ENCODE measurements at places on chromosomes 4 and X.

GRCh38 chrX:12790885-12791256 lies 341 bp upstream of the PRPS2 start:
- no peak for DNase-seq

GRCh38 chrX:40073439-40074054 lies 24.2 kb downstream of the BCOR start:
- no peak for DNase-seq

DNA sequence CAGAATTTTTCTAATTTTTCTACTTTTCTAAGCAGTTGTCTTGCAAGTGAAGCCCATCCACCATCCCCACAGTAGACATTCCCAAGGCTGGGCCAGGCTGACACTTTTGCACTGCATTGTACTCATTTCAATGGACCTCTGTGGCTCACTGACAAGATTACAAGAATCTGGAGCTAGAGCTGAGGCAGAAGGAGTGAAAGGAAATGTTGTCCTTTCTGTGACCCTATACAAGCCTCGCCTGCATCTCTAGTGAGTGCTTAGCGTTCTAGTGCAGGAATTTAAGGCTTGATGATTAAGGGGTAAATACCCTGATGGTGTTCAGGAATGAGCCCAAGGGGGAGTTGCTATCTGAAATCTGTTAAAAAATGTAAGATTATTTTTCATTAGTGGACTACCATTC lies 6.3 kb downstream of the MAGED1 start:
- DNase-seq: no peak

GRCh38 chr4:113828702-113829101 lies 67.2 kb upstream of the CAMK2D start:
- DNase-seq: no peak

DNA sequence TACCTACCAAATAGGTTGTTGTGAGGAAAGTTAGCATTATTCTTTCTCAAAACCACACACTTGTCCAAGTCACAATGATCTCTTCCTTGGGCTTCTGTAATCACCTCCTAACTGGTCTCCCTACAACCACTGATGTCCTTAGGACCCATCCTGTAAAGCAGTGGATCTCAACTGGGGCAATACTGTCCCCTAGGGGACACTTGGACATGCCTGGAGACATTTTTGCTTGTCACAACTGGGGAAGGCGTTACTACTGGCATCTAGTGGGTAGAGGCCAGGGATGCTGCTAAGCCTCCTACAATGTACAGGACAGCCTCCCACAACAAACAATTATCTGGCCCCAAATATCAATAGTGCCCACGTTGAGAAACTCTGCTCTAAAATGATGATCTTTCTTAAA lies 118.7 kb upstream of the AP1S2 start:
- no peak for DNase-seq

GRCh38 chrX:7154041-7154597 lies 6.2 kb upstream of the PUDP start:
- DNase-seq: no peak

- DNase-seq: peak; percentile 87
Measured at GRCh38 chrX:989959-990510, 222.4 kb downstream of the CRLF2 start.

GRCh38 chrX:48703228-48703627 lies 6.7 kb downstream of the SUV39H1 start:
- no peak for DNase-seq

DNA sequence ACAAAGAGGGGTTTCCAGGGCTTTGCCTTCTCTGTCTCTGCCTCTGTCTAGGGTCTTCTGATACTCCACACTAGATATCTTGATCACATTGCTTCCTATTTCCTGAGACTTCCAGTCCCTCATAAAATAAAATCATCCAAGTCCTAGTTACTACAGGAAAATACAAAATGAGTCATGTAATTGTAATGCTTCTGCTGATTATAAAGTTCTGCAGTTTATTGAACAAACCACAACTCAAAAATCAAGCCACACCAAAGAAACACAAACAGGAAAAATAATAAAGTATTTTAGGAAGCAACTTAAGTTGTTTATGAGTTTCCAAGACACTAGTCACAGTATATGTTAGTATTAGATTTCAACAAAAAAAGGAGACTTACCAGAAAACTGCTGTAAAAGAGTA lies 695.1 kb upstream of the GALNTL6 start:
- no peak for DNase-seq

DNA sequence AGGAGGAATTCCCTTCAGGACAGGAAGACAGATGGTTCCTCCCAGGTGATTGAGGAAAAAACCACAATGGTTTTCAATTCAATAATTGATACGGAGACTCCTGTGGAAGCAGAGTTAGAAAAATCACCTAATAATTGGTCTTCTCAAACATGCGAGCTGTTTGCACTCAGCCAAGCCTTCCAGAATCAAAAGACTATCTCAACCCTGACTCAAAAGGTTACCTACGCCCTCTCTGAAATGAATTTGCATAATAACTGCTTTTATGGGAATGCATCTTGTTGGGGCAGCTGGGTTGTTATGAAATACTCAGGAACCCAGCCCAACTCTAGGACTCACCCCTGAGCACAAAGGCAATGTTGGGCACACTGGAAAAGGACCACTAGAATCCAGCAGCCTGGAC lies 66.9 kb upstream of the ARSJ start:
- DNase-seq: no peak

DNA sequence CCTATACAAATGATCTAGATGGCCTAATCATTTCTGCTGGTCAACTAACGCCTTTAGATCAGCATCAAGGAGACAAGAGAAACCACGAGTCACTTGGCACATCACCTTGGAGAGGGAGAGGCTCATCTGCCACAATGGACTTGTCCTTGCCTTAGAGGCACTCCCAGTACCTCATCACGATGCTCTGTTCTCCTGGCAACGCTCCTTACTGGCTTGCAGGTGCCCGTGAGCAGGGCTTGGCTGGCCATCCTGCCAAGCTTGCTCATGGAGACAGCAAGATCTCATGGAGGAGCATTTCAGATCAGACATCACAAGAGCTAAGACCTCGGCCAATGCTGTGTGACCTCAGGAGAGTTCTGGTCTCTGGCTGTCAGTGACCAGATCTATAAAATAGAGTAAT lies 2.7 kb upstream of the SMIM20 start:
- DNase-seq: no peak
